Stimulated activated CD4-positive, alpha-beta T cell treated with anti-CD3 and anti-CD28 coated beads, Interleukin-1b, Interleukin-23, amount 100 ng/mL, for 24 hours (primary cell): ENCODE measurements at places on chromosomes 6 and 20.

- DNase-seq, result no peak
These were observed 404 bp downstream of the CEP162 start for GRCh38 chr6:84227044-84227433.

DNA sequence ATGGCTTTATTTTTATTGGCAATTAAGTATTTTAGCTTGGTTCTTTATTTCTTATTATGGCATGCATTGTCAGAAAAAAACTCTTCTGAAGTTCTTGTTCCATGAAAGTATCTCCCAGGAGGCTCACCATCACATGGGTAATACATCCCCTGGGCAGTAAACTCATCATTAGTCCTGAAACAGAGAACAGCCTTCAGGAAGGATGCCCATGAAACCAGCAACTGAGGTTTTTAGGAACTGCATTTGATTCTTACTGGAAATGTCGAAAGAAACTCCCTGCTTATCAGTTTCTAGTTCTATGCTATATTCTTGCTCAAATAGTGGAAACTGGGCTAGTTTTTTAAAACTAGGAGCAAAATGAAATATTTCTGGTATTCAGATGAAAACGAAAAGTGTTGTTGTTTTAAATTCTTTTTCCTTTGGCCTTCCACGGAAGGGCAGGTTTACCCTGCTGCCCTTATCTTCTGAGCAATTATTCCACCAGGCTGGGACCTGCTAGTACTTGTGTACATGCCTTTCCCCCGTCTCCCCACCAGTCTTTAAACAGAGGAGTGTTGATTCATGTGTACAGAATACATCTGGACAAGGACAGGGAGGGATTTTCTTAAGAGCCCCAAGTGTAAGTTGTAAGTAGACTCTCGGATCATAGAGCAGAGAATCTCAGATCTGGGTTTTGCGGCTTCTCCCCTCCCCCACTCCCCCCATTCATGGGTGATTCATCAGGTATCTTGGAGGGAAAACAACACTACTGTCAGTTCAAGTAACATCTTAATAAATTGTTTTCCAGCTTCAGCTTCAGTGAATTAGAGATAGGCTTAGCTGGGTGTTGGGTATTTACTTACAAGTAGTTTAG, 81.5 kb downstream of the RTN4IP1 start:
- DNase-seq, result no peak

DNA sequence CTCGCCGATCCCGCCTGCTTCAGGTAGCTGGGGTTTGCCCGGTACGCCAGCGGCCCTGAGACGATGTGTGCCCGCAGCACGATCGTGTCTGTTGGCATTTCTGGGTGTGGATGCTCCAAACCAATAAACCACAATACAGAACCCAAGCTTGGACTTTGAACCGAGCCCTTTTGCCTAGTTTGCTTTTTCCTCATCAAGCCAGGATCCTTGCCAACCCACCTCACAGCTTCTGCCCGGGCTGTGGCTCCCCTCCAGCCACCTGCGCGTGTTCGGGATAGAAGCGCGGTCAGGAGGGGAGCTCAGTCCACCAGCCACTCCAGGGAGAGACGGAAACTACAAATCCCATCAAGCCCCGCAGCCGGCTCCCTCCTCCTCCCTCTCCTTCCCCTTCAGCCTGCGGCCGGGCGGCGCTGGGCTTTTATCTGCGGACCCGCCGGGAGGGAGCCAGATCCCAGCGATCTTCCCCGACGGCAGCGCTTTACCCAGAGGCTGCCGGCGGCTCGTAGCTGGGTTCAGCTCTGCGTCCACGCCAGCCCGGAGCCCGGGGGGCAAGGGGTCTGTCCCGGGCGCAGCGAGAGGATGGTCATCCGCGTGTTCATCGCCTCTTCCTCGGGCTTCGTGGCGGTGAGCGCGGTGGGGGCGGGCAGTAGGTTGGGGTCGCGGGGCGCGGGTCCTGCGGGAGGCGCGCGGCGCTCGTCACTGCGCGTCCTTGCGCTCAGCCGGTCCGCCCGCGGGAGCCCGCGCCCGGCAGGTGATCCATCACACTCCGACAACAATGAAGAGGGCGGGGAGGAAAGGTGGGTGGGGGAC, at the start of gene SH3BGRL2:
Gene SH3BGRL2, plus strand, starts transcription at position 447 of the 810 bp plus-strand sequence. Its CDS starts 133 bp downstream, at position 580.
- DNase-seq, result no peak

DNA sequence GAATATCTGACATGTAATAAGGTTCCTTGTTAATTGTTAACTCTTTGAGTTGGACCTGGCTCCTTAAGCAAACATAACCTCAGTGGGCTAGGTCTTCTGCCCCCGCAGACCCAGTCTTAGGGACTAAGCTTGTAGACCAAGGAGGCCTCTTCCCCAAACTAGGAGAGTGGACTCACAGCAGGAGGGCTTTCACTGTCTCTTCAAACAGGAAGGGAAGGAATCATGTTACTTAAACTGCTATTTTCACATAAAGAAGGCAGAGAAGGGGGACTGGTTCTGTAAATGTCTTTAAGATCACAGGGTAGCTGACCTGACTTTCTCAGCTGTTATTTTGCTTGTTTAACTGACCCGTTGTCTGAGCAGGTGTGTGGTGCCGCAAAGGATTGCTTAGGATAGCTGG, 34.9 kb upstream of the PRDM1 start:
- DNase-seq, result no peak

- peak; percentile 33 for DNase-seq
These were observed 534 bp downstream of the ZNF76 start for GRCh38 chr6:35259948-35260590.

- DNase-seq, result no peak
These were observed 73.5 kb upstream of the RNF217 start for GRCh38 chr6:124888581-124889371.

DNA sequence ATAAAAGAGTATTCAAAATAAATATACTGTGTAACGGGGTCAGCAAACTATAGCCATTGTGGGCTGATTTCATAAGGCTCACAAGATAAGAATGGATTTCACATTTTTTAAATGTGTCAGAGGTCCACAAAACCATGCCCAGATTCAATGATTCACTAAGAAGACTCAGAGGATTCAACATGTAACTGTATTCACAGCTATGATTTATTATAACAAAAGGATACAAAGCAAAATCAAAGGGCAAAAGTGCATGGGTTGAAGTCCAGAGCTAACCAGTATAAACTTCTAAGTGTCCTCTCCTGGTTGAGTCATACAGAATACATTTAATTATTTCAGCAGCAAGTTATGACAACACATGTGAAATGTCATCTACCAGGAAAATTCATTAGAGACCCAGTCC, 49.2 kb downstream of the TBC1D32 start:
- no peak for DNase-seq

DNA sequence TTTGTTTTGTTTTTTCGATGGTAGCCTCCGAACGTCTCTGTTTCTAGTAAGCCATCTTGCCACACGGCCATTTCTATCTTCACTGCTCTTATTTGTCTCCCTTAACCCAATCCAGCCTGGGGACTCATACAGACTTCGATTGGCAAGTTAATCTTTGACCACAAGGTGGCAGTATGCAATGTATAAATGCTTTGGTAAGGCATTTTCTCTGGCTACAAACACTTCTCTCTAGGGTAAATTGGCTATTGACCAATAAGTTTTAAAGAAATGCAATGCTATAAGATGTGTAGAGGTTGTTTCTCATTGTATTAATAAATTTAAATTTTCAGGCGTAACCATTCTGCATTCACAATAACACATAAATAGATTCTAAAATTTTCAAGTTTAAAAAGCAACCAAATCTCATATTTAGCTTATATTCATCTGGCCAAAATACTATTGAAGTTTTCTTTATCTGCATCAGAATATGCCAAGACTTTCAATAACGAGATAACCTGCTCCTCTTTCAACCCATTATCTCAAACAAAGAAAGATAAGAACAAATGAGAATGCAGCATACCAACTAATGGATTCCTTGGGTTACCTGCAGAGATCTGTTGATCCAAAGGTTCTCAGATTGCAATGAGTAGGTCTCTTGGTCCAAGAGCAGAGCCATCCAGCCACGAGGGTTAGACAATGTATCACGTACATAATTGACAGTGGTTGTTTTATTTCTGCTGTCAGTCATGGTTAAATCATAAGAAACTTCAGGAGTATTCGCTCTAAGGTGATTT, 231.9 kb downstream of the PKHD1 start:
- no peak for DNase-seq

GRCh38 chr20:33076662-33077372, 2.6 kb upstream of the BPIFB4 start:
- DNase-seq, result no peak

DNA sequence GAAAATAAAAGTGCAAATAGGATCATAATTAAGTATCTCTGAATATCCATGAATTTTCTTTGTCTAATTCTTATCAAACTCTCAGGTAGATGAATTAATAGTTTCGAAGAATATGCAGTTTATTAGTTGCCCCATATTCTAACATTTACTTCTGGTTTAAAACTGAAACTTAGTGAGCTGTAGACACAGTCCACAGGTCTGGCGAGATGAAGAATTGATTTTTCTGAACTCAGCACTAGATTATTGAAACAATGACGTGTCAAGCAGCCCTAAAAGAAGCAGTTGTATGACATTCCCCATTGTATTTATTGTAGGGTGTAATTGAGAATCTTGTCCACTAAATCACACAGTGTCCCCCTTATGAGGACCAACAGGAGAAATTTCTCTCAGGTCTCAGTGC, 407.1 kb downstream of the GRIK2 start:
- DNase-seq, result no peak

DNA sequence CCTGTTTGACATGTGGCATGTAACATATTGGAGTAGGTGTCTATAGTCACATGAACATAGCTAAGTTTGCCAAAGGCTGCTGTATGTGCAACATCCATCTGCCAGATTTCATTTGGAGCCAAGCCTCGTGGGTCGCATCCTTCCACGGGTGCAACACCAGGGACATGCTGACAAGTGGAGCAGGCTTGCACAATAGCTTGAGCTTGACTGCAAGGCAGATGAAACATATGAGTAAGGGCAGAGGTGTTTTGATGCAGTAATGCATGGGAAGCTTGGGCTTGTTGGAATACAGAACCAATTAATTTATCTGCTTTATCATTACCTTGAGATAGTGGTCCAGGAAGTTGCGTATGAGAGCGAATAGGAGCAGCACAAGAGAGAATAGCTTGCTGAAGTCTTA, 74.1 kb upstream of the BTN3A2 start:
- DNase-seq, result no peak

DNA sequence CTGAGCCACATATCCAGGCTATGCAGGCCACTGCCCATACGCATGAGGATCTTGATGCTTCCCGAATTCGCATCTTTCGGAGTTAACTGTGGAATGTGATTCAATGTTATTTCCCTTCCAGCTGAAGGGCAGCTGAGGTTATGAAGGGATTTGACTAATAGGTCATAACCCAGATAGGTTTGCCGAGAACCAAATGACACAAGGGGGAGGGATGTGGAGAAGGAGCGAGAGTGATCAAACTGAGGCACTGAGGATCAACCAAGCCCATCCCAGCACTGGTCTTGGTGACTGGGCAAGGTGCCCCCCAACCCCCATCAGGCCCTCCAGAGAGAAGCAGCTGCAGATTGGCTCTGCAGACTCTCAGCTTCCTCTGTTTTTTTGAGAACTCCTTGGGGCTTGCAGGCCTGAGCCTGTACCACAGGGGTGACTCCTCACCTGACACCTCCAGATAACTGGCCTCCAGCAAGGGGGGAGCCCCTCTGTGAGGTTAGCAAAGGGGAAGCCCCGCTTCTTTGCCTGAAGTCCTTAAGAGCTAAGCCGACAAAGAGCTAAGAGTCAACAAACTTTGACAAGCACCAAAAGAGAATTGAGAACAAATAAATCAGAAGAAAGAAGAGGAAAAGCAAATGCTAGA, 185.9 kb downstream of the PDE7B start:
- DNase-seq, result no peak

DNA sequence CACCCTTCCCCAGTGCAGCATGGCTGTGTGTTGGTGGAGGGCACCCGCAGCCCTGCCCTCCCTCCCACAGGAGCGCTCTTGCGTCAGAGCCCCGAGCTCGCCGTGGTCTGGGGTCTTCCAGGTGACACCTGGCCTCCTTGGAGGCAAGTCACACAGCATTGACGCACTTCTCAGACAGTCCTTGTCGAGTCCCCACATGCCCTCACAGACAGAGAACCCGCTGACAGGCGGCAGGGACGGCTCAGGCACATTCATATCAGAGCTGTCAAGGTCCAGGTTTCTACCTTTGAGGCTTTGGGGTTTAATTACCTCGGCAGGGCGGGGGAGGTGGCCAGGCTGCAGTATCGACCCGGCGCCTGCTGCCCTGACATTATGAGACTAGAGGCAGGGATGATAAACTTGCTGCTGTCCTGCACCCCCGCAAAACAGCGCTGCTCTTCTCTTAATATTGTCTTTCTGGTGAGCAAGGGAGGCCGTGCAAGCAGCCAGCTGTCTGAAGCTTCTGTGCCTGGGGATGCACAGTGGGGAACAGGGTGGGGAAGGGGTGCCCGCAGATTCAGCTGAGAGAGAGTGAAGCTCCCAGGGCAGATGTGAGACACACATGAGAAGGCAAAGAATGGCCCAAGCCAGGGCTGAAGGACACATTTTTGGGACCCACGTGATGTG, 4.7 kb downstream of the NPEPL1 start:
- no peak for DNase-seq

- DNase-seq, result no peak
These were observed 255.4 kb upstream of the STXBP5 start for GRCh38 chr6:146948790-146949342.

- DNase-seq, result no peak
These were observed 153.6 kb upstream of the CST7 start for GRCh38 chr20:24795436-24795835.

- no peak for DNase-seq
These were observed 85.6 kb downstream of the ANKRD6 start for GRCh38 chr6:89518352-89519055.

GRCh38 chr6:3939368-3939958, 90.3 kb downstream of the FAM50B start:
- no peak for DNase-seq

DNA sequence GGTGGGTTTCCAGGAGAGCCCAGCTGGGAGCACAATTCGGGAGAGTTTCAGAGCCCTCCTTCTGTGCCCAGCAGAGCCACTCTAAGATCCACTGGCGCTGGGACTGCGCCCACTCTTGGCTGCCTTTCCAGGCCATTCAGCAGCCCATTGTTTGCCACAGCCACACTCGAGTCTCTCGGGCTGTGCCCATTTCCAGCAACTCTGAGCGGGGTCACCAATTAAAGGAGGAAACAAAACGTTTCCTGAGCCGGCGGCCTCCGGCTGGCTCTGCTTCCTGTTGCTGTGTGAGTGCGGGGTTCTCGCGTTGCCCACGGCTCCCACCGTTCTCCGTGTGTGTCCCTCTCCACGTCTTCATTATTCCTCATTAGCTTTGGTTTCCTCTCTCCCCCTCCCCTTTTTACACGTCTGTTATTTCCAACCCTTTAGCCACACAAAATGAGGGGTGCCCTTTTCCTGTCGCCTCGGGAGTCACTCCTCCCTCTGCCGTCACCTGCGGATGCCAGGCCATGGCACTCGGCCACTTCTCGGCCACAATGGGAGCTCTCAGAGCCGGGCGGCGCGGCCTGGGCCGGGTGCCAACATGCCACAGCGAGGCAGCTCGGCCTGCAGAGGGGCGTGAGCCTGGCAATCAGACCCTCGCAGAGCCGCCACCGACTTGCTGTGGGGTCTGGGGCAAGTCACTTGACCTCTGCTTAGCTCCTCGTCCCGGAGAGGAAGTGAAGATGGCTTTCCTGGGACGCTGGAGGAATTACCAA, 94.3 kb upstream of the NKX2-2 start:
- no peak for DNase-seq
